ENCODE measurements at places on chromosomes 4 and X.

DNA sequence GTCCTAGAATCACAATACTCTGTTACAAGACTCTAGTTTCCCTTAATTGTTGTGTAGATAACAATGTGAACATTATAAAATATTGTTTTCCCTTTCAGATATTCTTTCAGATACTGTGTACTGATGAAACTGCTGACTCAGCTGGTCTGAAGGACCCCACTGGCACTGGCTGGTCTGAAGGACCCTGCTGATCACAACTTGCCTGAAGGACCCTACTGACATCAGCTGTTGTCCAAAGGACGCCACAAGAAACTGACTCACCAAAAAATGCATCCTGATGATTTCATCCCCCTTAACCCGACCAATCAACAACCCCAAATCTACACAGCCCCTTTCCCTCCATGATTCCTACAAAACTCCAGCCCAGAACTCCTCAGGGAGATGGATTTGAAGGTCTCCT lies 258.8 kb upstream of the GNPDA2 start:
- DNase-seq = no peak
- H3K4me3 ChIP-seq = no peak overlapping the region
- no peaks in the 10 kb centered on the region for H3K27me3 ChIP-seq
- H3K27ac ChIP-seq = no peak overlapping the region
- no peaks in the 10 kb centered on the region for H3K4me1 ChIP-seq
- no peaks in the 10 kb centered on the region for H3K36me3 ChIP-seq

DNA sequence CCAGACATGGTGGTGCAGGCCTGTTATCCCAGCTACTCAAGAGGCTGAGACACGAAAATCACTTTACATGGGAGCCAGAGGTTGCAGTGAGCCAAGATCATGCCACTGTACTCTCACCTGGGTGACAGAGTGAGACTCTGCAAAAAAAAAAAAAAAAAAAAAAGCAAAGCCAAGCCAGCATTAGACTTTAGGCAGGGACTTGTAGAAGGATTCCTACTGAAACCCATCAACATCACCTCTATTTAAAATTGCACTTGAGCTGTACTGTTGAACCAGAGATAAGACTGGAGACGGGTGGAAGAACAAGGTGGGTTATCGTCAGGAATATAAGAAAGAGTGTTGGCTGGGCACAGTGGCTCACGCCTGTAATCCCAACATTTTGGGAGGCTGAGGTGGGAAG lies 15.7 kb upstream of the AFAP1 start:
- no peaks in the 10 kb centered on the region for H3K36me3 ChIP-seq
- DNase-seq = no peak
- H3K27me3 ChIP-seq = no peaks in the 10 kb centered on the region
- H3K27ac ChIP-seq = no peak overlapping the region
- peaks cover 4% of the 10 kb centered on the region for H3K4me1 ChIP-seq

GRCh38 chrX:45843518-45843917 lies 642.8 kb upstream of the DIPK2B start:
- H3K4me1 ChIP-seq = peaks cover 6% of the 10 kb centered on the region
- no peaks in the 10 kb centered on the region for H3K36me3 ChIP-seq
- H3K27ac ChIP-seq = no peak overlapping the region

- H3K27me3 ChIP-seq = no peaks in the 10 kb centered on the region
- DNase-seq = no peak
- H3K4me1 ChIP-seq = no peaks in the 10 kb centered on the region
- no peaks in the 10 kb centered on the region for H3K36me3 ChIP-seq
- H3K4me3 ChIP-seq = no peak overlapping the region
- no peak overlapping the region for H3K27ac ChIP-seq
Observed at GRCh38 chr4:127134490-127134889, 498.3 kb upstream of the INTU start.
